HL-60 (cell line): ENCODE measurements at places on chromosomes 11 and 22.

DNA sequence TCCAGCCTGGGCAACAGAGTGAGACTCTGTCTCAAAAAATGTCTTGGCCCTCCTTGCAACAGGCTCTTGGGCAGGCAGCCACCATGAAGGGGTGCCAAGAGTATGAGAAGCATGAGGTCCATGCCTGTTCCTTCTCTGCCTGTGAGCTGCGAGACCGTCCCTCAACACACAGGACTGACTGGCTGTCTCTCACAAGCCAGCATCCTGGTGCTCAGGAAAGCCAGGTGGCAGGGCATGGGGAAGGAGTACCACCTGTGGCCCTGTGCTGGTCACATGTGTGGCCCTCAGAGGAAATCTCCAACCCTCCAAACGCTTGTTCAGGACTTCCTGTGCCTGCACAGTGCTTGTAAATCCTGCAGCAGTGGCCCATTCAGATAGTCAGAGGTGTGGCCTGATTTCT lies 83.2 kb downstream of the ATXN10 start:
- no peak for DNase-seq

- DNase-seq = no peak
These were observed 6.8 kb upstream of the ANKRD13D start for GRCh38 chr11:67282155-67282875.

DNA sequence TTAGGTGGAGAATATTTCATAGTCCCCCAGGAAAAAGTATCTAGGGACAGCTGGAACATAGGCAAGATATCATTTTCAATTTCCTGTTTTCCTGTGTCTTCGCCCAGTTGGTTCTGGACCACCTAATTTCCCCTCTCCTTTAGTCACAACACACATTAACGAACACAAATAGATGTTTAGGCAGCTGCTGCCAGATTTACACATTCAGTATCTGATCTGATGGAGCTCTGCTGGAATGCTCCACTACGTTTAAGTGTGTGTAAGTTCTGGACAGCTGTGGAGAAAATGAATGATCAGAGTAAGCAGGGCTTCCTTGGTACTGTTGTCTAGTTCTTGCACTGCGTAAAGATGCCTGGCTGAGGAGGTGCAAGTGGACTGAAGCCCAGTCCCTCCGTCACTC lies 36.1 kb upstream of the CLPB start:
- no peak for DNase-seq

- DNase-seq = no peak
These were observed 5.9 kb upstream of the BDNF start for GRCh38 chr11:27705873-27706820.

- DNase-seq = no peak
These were observed 72.0 kb downstream of the FLI1 start for GRCh38 chr11:128765571-128766549.

GRCh38 chr11:77475206-77475605 lies 1.3 kb upstream of the PAK1 start:
- DNase-seq = no peak

- no peak for DNase-seq
These were observed 674.1 kb downstream of the OPCML start for GRCh38 chr11:132858223-132858622.

GRCh38 chr11:28393348-28393747 lies 285.2 kb downstream of the METTL15 start:
- no peak for DNase-seq

GRCh38 chr11:61598374-61598773 lies 17.5 kb upstream of the SYT7 start:
- no peak for DNase-seq

DNA sequence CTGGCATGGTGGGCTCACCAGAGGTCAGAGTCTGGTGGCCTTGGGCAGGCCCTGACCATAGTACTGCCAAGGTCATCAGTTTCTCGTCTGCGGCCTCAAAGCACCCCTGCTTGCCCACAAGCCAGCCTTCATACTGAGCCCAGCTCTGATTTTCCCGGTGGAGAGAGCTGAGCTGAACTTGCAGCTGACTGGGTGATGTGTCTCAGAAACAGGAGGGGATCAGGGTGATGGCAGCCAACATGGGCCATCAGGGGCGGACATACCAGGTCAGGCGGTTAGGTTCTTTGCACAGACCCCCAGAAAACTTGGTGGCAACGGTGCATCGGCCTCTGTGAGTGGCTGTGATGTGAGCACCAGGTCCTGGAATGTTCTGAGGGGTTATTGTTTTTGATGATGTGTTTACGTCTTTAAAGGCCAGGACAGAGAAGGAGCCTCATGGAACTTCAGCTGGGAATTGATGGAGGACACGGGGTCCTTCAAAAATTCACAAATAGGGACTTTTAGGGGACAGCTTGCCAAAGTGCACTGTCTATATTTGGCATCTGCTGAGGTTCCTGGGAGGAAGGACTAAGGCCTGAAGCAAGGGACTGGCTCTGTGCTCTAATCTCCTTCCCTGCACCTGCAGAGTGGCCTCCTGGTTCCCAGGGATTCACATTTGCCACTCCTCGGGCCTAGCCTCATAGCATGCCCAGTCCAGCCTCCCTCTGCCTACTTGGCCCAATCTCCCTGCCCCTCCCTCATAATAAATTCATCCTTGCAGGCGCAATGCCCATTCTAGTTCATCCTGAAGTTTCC lies 131.2 kb downstream of the OSBP2 start:
- DNase-seq = no peak

- no peak for DNase-seq
These were observed 289.6 kb downstream of the ETS1 start for GRCh38 chr11:128297805-128298204.

DNA sequence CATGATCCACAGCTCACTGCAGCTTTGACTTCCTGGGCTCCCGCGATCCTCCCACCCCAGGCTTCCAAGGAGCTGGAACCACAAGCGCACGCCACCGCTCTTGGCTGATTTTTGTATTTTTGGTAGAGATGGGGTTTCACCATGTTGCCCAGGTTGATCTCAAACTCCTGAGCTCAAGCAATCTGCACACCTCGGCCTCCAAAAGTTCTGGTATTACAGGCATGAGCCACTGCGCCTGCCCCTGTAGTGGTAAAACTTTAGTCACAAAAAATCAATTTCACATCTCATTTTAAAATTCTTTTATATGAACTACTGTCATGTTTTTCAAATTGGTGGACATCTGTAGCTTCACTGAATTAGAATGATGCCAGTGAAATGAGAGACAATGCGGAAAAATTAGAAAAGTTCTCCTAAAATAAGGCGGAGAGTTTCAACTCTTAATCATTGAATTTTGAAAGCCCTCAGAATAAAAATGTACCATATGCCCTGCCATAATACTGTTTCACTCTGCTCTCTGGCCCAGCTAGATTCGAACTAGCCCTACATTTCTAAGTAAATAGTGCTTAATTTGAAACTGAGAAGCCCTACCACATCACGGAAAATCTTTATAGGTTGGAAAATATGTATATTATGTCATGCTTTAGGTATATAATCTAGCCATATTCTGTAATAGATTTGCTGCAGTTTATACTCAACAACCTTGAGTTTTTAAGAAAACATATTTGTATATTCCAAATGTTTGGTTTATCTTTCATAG lies 78.7 kb downstream of the HORMAD2 start:
- DNase-seq = no peak

GRCh38 chr11:116541460-116541859 lies 231.3 kb downstream of the BUD13 start:
- no peak for DNase-seq

GRCh38 chr11:60835534-60835846 lies 6.4 kb upstream of the CCDC86 start:
- DNase-seq = no peak

GRCh38 chr11:73402834-73403185 lies 26.6 kb downstream of the RELT start:
- no peak for DNase-seq

- DNase-seq = no peak
These were observed 5.6 kb downstream of the DUSP18 start for GRCh38 chr22:30662040-30662439.

GRCh38 chr11:47070769-47071168 lies 105.9 kb downstream of the ARFGAP2 start:
- DNase-seq = no peak

GRCh38 chr22:47129902-47130635 lies 367.6 kb downstream of the TBC1D22A start:
- peak; percentile 5 for DNase-seq

DNA sequence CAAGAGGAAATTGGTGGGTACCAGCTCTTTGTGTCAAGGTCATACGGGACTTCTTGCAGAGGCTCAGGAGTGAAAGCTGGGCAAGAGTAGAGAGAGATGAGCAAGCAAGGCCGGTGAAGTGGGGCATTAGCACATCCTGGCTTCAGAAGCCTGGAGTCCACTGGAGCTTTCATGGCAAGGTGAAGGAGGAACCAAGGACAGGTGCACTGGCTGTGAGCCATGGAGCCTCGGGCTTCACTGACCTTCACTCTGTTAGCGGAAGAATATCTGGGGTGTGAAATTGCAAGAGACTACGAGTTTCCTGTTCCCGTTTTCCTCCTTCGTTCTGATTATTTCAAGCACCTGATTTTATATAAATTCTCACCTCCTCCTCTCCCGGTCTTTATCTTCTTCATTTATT lies 25.9 kb upstream of the ST14 start:
- no peak for DNase-seq

DNA sequence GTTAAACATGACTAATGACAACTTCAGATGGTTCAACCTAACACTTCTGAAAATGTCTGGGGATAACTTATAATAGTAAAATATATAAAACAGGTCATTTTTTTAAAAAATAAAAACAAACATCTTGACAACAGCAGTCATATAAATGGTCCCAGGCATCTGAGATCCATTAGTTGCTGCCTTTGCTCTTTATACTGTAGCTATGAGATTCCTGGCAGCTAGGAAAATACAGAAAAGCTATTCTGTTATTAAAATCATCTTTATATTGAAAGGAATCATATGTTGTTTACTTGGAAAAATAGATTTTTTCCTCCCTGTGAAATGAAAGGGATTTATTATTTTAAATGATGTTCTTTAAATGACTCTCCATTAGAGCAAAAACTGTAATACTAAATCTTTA lies 55.7 kb upstream of the DEUP1 start:
- no peak for DNase-seq

GRCh38 chr11:6249770-6250555 lies 9.7 kb upstream of the CCKBR start:
- peak; percentile 52 for DNase-seq

- no peak for DNase-seq
These were observed 155.1 kb upstream of the SOX6 start for GRCh38 chr11:16511116-16512114.

DNA sequence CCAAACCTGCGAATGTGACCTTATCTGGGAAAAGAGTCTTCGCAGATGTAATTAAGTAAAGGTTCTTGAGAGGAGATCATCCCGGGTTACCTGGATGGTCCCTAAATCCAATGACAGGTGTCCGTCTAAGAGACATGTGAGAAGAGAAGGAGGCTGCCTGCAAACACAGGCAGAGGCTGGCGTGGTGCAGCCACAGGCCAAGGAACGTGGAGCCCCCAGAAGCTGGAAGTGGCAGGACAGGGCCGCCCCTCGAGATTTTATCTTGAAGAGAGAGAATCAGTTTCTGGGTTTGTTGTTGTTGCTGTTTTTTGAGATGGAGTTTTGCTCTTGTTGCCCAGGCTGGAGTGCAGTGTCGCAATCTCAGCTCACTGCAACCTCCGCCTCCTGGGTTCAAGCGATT lies 33.6 kb downstream of the MRGPRD start:
- DNase-seq = no peak

DNA sequence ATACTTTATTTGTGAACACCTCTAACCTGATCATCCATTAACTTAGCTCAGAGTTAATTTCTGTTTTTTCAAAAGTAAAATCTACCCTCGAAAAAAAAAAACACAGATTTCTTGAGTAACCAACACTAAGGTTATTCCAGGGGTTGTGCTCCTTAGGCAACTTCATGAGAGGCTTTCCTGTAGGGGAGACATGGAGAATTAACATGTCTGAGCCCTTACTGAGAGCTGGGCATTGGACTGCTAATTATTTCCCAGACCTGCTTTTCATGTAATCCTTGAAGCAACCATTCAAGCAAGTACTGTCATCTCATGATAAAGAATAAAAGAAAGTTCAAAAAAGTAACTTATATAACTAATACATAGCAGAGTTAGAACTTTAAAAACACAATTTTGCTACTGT lies 13.5 kb upstream of the UPB1 start:
- no peak for DNase-seq

GRCh38 chr11:57180081-57180561 lies 1.6 kb upstream of the LRRC55 start:
- DNase-seq = no peak

- DNase-seq = no peak
These were observed 333.1 kb downstream of the BRD1 start for GRCh38 chr22:49494555-49494954.

- DNase-seq = no peak
These were observed 3.7 kb downstream of the SNAP29 start for GRCh38 chr22:20862540-20862939.

- no peak for DNase-seq
These were observed 6.4 kb downstream of the MUC5AC start for GRCh38 chr11:1163911-1164735.

- DNase-seq = no peak
These were observed 22.0 kb upstream of the MAPK1 start for GRCh38 chr22:21889251-21889990.

GRCh38 chr11:122436188-122436555 lies 219.3 kb upstream of the UBASH3B start:
- no peak for DNase-seq

GRCh38 chr11:45098929-45099328 lies 47.5 kb upstream of the PRDM11 start:
- DNase-seq = no peak

- no peak for DNase-seq
These were observed 9.7 kb downstream of the ADAMTS8 start for GRCh38 chr11:130418756-130419155.

DNA sequence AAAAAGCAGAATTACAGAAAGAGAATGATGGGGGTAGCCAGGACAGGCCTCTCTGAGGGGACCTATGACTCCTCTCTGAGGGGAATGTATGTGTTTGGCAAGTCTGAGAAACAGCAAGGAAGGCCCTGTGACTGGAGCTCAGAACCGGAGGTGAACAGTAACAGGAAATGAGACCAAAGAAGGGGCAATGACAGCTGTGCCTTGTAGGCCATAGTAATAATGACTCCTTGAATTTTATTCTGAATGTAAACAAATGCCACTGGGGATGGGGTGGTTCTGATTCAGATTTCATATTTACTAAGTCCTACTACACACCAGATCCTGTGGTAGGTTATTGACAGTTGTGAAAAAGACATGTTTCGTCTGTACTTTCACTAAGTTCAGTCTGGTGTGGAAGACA lies 52.8 kb upstream of the APOA1 start:
- DNase-seq = no peak

DNA sequence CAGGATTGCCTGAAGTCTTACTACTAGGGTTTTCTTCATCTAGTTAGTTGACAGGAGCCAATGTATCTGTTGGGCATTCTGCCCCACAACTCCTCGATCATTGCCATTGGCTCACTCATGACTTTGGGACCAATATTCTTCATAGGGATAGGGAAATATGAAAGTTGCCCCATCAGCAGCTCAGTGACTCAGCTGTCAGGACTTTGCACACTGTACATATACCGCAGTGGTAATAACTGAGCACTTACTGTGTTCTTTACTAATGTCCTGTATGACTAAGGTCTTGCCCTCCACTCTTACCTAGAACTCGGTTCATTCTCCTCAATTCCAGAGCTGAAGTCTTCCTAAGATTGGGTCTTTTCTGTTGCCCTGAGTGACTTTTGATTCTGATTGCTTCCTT lies 46.8 kb upstream of the PGR start:
- DNase-seq = no peak

GRCh38 chr11:57641011-57641807 lies 8.5 kb downstream of the YPEL4 start:
- no peak for DNase-seq
